NCI-H524 (cell line): ENCODE measurements at places on chromosomes 11 and 22.

DNA sequence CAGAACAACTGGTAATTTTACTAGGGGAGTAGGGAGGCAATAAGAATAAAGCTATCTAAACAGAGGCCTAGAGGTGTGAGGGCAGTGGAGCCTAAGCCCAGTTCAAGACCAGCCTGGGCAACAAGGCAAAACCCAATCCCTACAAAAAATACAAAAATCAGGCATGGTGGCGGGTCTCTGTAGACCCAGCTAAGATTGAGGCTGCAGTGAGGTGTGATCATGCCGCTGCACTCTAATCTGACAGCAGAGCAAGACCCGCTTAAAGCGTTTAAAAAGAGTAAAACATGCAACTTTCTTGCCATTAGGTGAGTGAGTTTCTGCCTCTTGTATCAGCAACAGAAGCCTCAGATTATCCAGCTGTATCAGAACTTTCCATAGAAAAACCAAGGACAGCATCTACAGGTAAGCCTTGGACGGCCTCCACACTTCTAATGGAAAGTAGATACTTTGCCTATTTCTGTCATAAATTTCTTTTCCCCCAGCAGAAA lies 12.1 kb downstream of the TAF1D start:
- DNase-seq = no peak

- peak; percentile 98 for DNase-seq
These were observed 61.0 kb upstream of the PLET1 start for GRCh38 chr11:112321501-112322172.

DNA sequence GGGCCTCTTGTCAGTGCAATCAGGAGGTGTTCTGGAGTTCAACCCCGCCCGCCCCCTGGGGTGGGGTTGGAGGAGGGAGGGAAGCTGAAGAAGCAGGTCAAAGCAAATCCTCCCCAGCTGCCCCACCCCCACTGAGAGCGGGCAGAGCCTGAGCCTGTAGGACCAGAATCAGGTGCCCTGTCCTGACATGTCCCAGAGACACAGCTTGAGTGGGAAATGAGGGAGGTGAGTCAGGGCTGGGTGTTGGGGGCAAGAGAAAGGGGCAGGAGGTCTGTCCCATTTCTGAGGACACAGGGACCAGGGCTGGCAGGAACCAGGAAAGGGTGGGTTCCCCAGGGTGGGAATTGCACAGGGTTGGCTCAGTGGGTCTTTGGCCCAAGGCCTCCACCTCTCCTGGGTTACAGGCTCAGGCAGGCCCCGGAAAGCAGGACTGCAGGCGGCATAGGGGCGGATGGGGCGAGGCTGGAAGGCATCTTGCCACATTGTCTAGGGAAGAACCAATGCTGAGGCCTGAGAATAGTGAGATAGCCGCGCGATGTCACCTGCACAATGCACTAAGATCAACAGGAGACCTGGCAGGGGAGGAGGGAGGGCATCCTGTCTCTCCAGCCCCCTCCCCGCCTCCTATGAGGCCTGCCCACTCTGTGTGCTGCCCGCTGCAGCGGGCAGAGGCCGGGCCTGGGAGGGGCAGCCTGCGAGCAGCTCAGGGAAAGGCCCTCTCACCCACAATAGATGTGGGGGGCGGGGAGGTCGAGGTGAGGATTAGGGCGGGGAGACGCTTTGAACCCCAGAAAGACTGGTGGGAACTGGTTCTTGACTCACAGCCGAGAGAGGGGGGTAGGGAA lies 32.4 kb downstream of the NECTIN1 start:
- peak; percentile 54 for DNase-seq

- no peak for DNase-seq
These were observed 102.4 kb downstream of the ARHGAP42 start for GRCh38 chr11:100789500-100789899.

DNA sequence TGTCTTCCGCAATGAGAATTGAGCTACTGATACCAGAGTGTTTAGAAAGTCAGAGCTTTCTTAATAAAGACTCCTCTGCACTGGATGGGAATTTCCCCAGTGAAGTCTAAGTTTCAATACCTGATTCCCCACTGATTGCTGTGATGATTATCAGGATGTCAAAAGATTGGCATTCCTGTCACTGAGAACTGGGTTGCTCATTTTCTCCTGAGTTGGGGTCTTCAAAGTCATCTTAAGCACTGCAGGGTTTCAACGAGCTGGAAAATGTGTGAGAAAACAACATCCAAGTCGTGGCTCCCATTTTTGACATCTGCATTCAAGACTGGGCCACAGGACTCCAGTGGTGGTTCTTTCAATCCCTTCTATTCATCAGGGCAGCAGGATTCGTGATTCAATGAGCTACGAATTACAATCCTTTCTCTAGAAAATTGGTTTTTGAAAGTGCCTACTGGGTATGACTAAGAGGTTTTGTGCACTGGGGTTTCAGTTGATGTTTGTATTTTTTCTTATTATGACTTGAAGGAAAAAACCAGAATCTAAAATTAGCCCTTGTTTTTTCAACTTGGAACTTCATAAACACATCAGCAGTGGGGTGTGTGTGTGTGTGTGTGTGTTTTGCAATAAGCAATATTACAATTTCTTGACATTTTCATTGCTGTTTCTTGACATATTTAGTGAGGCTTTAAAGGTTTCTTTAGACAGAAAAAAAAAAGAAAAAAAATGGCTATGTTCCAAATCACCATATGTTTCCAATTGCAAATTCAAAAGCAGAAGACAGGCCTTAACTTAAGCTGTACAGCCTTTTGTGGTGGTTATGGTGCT lies 233.0 kb downstream of the FAM76B start:
- DNase-seq = peak; percentile 39

GRCh38 chr11:34525888-34526657 lies 12.5 kb upstream of the ELF5 start:
- DNase-seq = no peak

DNA sequence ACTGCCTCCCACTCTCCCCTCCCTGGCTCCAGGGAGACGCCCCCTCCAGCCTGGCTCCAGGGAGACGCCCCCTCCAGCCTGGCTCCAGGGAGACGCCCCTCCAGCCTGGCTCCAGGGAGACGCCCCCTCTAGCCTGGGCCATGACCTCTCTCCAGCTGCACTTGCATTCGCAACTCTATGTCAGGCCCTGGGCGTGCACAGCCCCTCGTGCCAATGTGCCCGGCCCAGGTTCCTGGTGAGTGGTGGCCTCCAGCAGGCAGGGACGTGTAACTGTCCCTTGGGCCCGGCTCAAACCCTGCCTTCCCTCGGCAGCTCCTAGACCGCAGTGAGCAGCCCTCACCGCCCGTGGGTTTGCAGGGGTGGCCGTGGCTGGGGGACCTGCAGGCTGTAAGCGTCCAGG lies 6.9 kb downstream of the MUC6 start:
- no peak for DNase-seq

- DNase-seq = no peak
These were observed 79.9 kb downstream of the DEUP1 start for GRCh38 chr11:93410441-93410840.

DNA sequence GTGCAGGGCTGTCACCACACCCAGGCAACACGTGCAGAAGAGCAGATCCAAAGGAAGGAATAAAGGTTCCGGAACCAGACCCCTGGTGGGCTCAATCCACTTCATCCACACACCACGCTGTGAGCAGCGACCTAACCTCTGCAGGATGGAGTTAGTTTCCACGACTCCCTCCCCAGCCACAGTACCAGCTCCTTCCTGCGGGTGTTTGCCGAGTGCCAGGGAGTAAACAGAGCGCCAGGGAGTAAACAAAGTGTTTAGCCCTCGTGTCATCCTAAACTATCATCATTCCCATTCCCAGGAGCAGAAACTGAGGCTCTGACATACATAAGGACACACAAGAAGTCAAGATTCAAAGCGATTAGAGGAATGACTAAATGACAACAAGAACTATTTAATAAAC lies 261.3 kb downstream of the MN1 start:
- DNase-seq = no peak

DNA sequence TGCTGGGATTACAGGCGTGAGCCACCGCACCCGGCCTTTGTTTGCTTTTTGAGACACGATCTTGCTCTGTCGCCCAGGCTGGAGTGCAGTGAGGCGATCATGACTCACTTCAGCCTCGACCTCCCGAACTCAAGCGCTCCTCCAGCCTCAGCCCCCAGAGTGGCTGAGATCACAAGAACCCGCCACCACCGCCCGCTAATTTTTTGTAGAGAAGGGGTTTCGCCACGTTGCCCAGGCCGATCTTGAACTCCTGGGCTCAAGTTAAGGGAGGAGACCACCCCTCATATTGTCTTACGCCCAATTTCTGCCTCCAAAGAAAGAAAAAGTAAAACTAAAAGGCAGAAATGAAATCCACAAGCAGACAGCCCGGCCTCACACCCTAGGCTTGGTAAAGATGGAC lies 1.5 kb upstream of the POLA2 start:
- no peak for DNase-seq
